Testis (tissue), 5 donors: ENCODE measurements at places on chromosomes 16 and 17. TPM values are rescaled to one million over a fixed set of nuclear protein-coding genes. Genes with fewer than 3 reads are reported as not detected.

DNA sequence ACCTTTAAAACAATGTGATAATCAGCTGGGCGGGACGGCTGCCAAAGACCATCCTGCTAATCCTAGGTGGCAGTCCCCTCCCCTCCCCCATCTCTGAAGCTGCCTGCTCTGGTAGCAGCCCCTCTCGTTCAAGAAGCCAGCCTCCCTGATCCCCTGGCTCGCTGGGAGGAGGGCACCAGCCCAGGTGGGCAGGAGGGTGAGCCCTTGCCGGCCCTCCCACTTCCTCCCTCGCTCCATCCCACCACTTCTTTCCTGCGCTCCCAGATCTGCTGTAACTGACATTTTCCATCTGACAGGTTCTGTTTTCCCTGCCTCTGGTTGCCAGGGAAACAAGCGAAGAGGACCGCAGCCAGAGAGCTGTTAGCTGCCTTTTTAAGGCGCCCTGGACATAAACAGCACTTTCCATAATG lies 155.7 kb upstream of the TNRC6C start:
- no peak for DNase-seq

Gene WNT9B
- total RNA-seq: not detected

Gene CACNG5
- 0.55 TPM for total RNA-seq

Gene ITGAX
- 0.63 TPM for total RNA-seq

Gene ATP6V0C
- 190 TPM for total RNA-seq

DNA sequence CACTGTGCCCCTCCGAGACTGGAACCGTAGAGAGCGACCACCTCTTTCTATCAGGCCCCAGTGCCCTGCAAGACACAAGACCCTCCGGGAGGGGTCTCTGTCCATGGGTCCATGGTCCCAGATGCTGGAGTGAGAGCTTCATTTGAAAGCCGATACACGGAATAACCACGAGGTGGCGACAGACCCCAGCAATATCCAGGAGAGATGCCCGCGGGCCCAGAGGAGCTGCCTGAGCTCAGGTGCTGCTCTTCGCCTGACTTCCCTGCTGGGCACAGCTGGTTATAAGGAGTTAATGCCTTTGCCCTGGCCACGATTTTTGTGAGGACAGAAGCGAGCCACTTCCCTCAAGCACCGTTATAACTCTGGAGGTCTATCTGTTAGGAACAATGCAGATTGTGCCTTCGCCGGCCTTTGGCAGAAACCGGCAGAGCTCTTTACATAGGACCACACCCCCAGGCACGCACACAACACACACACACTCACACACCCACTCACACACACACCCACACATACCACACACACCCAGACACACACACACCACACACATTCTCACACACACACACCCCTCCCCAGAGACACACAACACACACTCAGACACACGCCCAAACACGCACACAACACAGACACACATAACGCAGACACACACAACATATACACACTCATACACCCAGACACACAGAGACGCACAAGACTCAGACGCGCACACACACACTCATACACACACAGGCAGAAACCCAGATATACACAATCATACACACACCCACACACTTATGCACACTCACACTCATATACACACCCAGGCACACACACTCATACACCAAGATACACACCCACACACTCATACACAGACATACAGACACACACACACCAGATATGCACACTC lies 436.4 kb downstream of the SOX9 start:
- peak; percentile 88 for DNase-seq

Gene FOXJ1
- 22.9 TPM for total RNA-seq

GRCh38 chr16:52727441-52727840 lies 180.5 kb upstream of the TOX3 start:
- DNase-seq: no peak

- DNase-seq: no peak
Measured at GRCh38 chr16:5020551-5020950, 13.2 kb downstream of the NAGPA start.

Gene PRAC1
- not detected for total RNA-seq
